Stimulated activated CD4-positive, alpha-beta T cell treated with anti-CD3 and anti-CD28 coated beads, Interleukin-1b, Interleukin-23, amount 100 ng/mL, for 4 hours (primary cell): ENCODE measurements at places on chromosomes 6 and 20.

GRCh38 chr20:42319252-42320013 lies 701.3 kb upstream of the CHD6 start:
- no peak for DNase-seq

- no peak for DNase-seq
These were observed 213.7 kb downstream of the ANKRD60 start for GRCh38 chr20:58014628-58015315.

- no peak for DNase-seq
These were observed 124.7 kb upstream of the SASH1 start for GRCh38 chr6:148217921-148218320.

- no peak for DNase-seq
These were observed 603.7 kb upstream of the PTCHD4 start for GRCh38 chr6:48714699-48715098.

DNA sequence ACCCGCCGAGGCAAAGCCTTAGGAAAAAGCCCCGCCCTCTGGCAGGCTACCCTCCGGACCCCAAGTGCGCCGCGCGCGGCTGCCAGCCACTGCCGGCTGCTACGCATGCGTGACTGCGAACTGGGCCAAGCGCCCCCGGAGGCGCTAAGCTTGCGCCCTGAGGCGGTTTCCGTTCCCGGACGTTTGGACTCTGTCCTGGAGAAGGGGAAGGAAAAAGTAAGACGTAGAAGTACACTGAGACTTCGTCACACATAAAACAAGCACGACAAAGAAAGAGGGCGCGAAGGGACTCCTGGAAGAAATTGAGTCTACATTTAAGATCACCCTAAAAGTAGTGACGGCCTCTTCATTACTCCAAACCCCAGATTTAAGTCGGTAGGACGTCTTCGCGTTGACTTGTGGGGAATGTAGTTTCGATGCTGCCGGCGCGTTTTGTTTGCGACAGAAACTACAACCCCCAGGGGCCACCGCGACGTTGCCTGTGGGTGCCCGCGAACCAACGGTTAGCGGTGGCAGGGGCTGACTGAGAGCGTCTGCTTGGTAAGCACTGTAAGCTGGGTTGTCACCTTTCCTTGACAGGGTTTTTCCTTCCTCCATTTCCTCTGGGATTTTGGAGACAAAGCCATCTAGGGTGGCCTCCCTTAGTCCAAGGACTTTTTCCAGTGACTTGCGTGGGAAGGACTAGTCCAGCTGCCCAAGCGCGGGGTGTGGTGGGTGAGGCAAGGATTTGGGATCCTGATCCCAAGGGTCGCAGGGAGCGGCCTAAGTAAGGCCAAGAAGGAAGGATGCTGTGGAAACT lies at the start of gene CEP57L1:
Gene CEP57L1, plus strand, starts transcription at position 472 of the 799 bp plus-strand sequence. CDS start 49,715 bp downstream, outside the sequence.
- DNase-seq = peak; percentile 90

GRCh38 chr6:134575221-134575620 lies 257.3 kb upstream of the SGK1 start:
- no peak for DNase-seq

GRCh38 chr6:118553132-118553531 lies 5.0 kb downstream of the PLN start:
- no peak for DNase-seq

- no peak for DNase-seq
These were observed 35.6 kb upstream of the SLCO4A1 start for GRCh38 chr20:62606551-62607201.

DNA sequence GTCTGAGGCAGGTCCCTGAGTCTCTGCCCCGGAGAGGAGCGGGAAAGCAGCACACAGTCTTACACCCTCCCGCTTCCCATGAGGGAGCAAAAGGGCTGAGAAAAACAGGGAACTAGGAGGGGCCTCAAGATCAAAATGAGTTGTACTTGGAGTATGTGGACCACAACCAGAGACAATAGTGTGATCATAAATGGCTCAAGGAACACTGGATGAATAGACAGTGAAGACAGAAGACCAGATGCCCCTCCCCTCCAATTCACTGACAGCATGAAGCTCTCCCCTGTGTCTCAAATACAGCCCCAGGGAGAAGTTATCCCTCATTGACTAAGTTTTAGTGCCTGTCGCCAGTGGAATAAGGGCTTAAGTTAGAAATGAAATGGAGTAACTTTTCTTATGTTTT lies 191.0 kb downstream of the TFAP2A start:
- DNase-seq = no peak

- DNase-seq = no peak
These were observed 207.8 kb upstream of the FOXQ1 start for GRCh38 chr6:1103945-1104623.

GRCh38 chr6:150191809-150192208 lies 49.0 kb downstream of the PPP1R14C start:
- no peak for DNase-seq
